ELR (cell line): ENCODE measurements at places on chromosomes 2 and 18.

DNA sequence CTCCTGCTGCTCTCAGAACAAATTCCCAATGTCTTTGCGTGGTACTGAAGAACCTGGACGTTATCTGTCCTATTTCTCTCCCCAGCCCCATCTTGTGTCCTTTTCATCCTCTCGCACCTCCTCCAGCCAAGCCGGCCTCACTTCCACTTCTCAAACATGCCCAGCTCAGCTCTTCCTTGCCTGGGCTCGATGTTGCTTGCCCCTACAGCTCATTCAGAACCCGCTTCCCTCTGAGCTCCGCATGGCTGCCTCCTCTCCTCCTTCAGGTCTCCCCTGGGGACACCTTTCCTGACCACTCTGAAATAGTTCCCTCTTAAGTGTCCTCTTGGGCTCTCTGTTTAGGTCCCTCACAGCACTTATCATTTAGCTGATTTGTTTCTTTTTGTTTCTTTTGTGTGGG lies 6.7 kb upstream of the SMARCAL1 start:
- no peak for DNase-seq

DNA sequence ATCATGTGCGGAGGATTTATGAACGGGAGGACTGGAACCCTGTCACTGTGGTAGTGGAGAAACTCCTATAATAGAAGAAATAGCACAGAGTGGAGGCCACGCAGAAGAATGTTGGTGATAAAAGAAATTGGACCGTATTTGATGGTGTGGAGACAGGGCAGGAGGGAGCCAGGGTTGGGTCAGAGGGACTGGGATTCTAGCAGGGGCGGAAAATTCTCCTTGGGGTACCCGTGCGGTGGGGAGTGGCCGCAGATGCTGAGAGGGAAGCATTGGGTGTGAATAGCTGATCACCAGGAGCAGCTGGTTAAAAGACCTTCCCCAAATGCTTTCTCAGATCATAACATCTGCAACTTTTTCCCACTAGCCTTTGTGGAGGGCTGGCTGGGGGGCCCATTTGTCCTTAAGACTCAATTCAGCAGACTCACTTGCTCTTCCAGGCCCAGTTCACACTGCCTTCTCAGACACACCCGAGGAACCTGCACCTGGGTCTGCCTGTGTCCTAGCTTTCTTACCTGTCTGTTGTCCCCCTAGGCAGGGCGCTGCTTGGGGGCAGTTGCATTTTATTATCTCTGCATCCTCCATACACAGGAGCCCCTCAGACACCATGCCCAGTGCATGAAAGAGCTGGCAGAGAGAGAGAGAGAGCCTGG lies 7.1 kb downstream of the SH3BP4 start:
- no peak for DNase-seq

DNA sequence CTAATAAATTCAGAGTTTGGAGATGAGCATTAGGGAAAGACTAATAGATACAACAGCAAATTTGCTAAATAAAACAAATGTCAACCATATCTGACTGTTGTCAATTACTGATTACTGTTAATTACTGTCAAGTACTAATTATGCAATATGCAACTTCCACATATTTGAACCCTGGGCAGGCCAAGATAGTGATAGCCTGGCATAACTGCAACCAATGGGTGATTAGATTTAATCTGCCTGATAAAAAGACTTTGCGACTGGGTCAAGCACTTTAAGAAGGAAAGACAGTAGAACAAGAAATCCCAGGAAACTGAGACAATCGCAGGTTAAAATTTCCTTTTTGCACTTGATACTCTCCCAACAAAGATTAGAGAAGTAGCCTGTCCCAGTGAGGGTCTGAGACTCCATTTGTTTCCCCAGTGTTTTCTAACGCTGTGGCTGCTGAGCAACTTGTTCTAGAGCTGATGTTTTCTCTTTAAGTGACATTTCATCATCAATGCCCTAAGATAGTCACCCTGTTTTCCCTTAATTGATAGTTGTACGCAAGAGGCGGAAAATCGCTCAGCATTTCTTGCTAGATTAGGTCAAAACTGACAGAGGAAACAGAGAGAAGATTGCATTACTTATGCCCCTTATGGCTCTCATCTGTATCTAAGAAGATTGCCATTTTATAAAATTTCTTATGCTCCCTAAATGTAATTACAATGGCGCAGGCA lies 17.8 kb downstream of the ARHGAP15 start:
- DNase-seq = no peak

DNA sequence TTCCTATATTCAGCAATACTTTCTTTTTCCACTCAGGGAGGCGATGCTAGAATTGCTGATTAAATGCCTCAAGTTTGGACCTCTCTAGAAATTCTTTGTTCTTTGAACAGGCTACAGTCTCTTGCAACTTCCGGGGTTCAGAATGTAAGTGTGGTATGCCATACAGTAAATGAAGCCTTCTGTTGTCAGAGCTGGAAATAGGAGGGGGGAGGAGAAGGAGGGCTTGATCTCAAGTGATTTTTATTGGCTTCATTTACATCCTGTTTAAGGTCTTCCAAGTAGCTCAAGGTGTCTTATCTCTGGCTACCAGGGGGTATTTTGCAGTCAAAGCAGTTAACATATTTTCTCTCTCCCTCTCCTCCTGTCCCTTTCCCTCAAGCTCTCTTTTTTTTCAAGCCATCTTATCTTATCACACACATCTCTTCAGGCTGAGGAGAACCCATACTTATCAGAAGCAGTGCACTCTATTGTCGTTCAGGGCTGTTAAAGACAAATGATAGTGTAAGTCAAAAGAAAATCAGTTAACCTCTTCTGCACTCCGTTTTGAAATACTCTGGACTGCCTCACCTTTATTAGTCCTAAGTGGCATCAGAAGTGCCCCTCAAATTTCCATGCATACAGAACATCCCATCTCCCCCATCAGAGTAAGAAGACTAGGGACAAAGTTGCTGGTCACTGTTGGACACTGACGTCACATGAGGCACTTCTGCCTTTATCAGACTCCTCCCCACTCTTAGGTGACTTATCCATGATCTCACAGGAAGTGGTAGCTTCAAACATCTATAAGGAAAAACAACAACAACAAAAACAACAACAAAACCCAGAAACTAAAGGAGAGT lies 112.2 kb downstream of the ZNF521 start:
- no peak for DNase-seq

DNA sequence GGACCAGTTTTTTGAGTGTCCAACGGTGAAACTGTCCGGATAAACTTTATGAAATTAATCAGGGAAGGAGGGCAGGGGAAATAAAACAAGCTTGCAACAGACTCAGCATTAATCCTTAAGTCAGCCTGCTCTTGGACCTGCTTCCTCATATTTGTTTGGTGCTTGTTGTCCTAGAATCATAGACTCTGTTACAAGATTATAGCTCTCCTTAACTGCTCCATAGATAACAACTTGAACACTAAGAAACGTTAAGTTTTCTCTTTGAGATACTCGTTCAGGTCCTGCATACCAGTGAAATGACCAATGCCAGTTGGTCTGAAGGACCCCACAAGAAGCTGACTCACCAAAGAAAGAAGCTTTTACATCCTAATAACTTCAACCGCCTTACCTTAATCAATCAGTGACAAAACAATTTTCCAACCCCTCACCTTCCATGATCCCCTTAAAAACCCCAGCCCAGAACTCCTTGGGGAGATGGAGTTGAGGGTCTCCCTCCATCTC lies 493.2 kb downstream of the PID1 start:
- DNase-seq = peak; percentile 83

GRCh38 chr2:127707890-127708648 lies 6.8 kb downstream of the SFT2D3 start:
- no peak for DNase-seq

GRCh38 chr2:101597347-101597944 lies 100.1 kb upstream of the MAP4K4 start:
- DNase-seq = no peak

GRCh38 chr2:164786787-164787186 lies 54.8 kb downstream of the COBLL1 start:
- DNase-seq = no peak
